ENCODE measurements at places on chromosomes 1 and 21. TPM values are rescaled to one million over a fixed set of nuclear protein-coding genes. Genes with fewer than 3 reads are reported as not detected.

Gene FAM151A
- not detected for total RNA-seq

Gene CYP4B1
- total RNA-seq, result 0.38 TPM

DNA sequence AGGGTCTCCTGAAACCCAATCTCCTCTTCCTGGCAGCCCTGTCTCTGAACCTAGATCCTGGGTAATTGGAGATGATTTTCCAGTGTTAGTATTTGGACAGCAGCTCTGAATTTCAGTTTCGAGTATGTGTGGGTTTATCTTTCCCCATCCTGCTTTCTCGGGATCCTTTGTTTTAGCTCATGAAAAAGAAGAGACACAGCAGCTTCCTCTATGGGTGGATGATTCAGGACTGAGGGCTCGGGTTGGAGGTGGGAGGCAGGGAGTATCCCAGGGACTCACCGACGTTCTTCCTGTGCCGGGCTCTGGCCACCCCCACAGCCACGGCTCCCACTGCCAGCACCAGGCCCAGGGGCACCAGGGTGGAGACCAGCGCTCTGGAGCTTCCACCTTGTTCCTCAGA is 10.4 kb upstream of the FCMR start:
- no peaks in the 10 kb centered on the region for H3K27me3 ChIP-seq
- no peak overlapping the region for H3K4me3 ChIP-seq
- peaks cover 46% of the 10 kb centered on the region for H3K4me1 ChIP-seq

DNA sequence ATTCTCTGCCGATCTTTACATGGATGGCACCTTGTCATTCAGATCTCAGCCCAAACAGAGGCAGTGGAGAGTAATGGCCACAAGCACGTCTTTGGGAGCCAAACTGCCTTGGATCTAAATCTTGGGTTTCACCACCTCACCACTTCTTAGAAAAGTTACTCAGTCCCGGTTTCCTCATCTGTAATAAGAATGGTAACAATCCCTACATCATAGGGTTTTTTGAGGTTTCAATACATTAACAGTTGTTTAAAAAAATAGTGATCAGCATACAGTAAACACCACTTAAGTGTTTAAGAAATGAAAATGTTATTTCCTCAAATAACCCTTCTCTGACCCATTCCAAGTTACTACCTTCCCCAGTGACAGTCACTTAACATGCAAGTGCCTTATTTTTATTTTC is 38.5 kb upstream of the KCNA3 start:
- no peaks in the 10 kb centered on the region for H3K36me3 ChIP-seq
- no peaks in the 10 kb centered on the region for H3K4me1 ChIP-seq
- no peaks in the 10 kb centered on the region for H3K27me3 ChIP-seq
- H3K4me3 ChIP-seq, result no peak overlapping the region
- no peak for DNase-seq

GRCh38 chr1:197924516-197925123 is 7.4 kb downstream of the LHX9 start:
- no peak for DNase-seq
- no peak overlapping the region for H3K4me3 ChIP-seq
- peaks cover 4% of the 10 kb centered on the region for H3K27me3 ChIP-seq
- no peaks in the 10 kb centered on the region for H3K4me1 ChIP-seq
- no peak overlapping the region for H3K27ac ChIP-seq
- no peaks in the 10 kb centered on the region for H3K36me3 ChIP-seq

Gene CFAP141
- total RNA-seq, result not detected

- no peak overlapping the region for H3K27ac ChIP-seq
- no peak overlapping the region for H3K4me3 ChIP-seq
- H3K36me3 ChIP-seq, result no peaks in the 10 kb centered on the region
- peak; percentile 11 for DNase-seq
Measured at GRCh38 chr1:170929835-170930554, 5.3 kb upstream of the MROH9 start.

DNA sequence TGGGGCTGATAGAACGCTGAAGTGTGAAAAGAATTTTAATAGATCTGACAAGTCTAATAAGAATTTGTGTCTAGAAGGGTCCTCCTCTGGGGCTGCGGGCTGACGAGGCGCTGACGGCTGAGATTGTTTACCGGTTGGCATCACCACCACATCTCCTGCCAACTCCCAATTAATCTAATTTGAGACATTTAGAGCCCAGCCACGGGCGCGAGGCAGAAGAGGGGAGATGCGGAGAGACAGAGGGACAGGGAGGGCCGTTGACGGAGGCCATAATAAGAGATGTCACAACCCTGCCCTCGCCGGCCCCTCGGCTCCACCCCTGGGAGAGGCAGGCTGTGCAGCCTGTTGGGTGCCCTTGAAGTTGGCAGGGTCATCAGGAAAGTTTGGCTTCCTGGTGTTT is 109.3 kb downstream of the PAX7 start:
- no peaks in the 10 kb centered on the region for H3K4me1 ChIP-seq
- no peak for DNase-seq
- H3K27me3 ChIP-seq, result no peaks in the 10 kb centered on the region
- no peaks in the 10 kb centered on the region for H3K36me3 ChIP-seq
- H3K4me3 ChIP-seq, result no peak overlapping the region

Gene RGSL1
- not detected for total RNA-seq

GRCh38 chr1:199687321-199687720 is 340.2 kb upstream of the NR5A2 start:
- no peak overlapping the region for H3K4me3 ChIP-seq
- H3K27ac ChIP-seq, result no peak overlapping the region
- H3K36me3 ChIP-seq, result no peaks in the 10 kb centered on the region
- no peaks in the 10 kb centered on the region for H3K4me1 ChIP-seq

- peaks cover 14% of the 10 kb centered on the region for H3K36me3 ChIP-seq
- no peak for DNase-seq
- peaks cover 4% of the 10 kb centered on the region for H3K4me1 ChIP-seq
- H3K27me3 ChIP-seq, result no peaks in the 10 kb centered on the region
- H3K27ac ChIP-seq, result no peak overlapping the region
Measured at GRCh38 chr1:52059888-52060287, 3.8 kb downstream of the BTF3L4 start.

DNA sequence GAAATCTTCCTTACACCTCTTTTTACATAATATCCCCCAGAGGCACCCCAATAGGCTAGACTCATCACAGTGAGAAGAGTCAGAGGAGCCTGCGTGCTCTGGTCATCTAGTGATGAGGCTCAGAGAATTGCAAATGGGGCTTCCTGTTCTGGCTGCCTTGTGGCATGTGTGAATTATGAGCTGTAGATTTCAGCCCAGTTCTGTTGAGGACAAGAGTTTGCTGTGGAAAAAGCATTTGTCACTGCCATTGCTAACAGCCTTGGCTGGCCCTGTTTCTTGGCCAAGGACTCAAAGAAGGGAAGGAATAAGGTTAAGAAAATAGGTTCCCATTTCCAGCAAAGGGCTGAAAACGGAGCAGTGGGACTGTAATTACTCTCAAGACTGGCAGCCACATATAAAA is 30.7 kb downstream of the MRAP start:
- no peak for DNase-seq
- no peaks in the 10 kb centered on the region for H3K4me1 ChIP-seq
- H3K27ac ChIP-seq, result no peak overlapping the region
- H3K36me3 ChIP-seq, result peaks cover 24% of the 10 kb centered on the region

GRCh38 chr21:40466893-40467483 is 380.0 kb downstream of the DSCAM start:
- no peak overlapping the region for H3K4me3 ChIP-seq
- no peak overlapping the region for H3K27ac ChIP-seq
- H3K4me1 ChIP-seq, result no peaks in the 10 kb centered on the region
- no peak for DNase-seq

Gene PDZK1IP1
- not detected for total RNA-seq

DNA sequence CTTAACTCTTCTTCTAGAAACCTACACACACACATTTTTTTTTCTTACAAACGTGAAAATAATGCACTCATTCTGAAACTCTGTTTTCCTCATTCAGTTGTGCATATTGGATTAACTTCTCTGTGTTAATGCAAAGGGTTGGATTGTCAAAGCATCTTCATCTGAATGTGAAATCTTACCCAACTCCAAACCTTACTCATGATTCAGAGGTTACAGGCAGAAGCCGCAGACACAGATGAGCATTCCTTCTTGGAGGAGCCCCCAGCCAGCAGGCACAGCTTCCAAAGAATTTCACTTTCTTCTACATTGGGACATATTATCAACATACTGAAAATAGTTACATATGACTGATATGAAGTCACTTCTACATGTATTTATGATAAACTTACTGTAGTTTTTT is 15.7 kb downstream of the PATJ start:
- no peak overlapping the region for H3K27ac ChIP-seq
- no peaks in the 10 kb centered on the region for H3K36me3 ChIP-seq
- no peaks in the 10 kb centered on the region for H3K4me1 ChIP-seq

- H3K36me3 ChIP-seq, result no peaks in the 10 kb centered on the region
- H3K27ac ChIP-seq, result no peak overlapping the region
- H3K27me3 ChIP-seq, result no peaks in the 10 kb centered on the region
- DNase-seq, result no peak
- no peaks in the 10 kb centered on the region for H3K4me1 ChIP-seq
Measured at GRCh38 chr1:38741341-38741740, 118.2 kb downstream of the RRAGC start.

Gene SERPINC1
- total RNA-seq, result 0.61 TPM

- H3K27ac ChIP-seq, result no peak overlapping the region
- H3K4me1 ChIP-seq, result no peaks in the 10 kb centered on the region
- no peak overlapping the region for H3K4me3 ChIP-seq
- no peak for DNase-seq
- H3K36me3 ChIP-seq, result no peaks in the 10 kb centered on the region
Measured at GRCh38 chr21:27581168-27581567, 614.3 kb upstream of the ADAMTS5 start.

- no peak overlapping the region for H3K27ac ChIP-seq
- H3K4me3 ChIP-seq, result no peak overlapping the region
- no peak for DNase-seq
- peaks cover 1% of the 10 kb centered on the region for H3K36me3 ChIP-seq
- H3K4me1 ChIP-seq, result no peaks in the 10 kb centered on the region
Measured at GRCh38 chr1:40090652-40091355, 6.2 kb downstream of the PPT1 start.

Gene FLVCR1
- 17.3 TPM for total RNA-seq

DNA sequence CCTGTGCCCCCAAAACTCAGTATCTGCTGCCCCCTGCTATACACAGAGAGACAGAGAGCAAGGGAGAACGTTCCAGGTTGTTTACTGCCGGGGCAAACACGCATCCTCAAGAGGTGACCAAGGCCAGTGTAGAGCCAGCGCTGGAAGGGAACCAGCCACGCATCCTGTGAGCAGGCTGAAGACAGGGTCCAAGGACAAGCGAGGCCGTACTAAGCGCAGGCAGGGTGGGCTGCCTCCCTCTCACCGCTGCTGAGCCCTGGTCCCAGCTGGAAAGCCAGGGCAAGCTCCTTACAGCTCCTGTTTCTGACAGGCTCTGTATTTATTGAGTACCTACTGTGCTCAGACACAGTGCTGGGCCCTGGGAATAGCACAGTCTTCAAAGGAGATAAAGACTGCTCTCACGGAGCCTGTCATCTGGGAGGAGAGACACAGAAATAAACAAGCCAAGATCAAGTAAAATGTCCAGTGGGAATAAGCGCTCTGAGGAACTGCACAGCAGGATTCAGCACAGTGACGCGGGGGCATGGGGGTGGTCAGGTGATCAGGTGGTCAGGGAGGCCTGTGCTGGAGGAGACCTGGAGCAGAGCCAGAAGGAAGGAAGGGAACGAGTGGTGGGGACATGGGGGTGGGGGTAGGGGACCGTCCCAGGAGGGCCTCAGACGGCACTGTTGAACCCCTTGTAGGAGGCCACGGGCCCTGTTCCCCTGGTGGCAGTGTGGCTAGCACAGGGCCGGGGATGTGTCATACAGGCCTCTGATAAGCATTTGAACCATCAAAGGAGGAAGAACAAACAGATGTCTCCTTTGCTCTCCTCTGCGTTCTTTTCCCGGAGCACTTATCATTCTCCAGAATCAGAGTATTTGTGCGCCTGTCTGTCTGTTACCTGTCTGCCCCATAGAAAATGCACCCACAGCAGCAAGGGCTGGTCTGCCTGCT is 37.8 kb upstream of the EFHD2 start:
- no peak overlapping the region for H3K4me3 ChIP-seq
- H3K4me1 ChIP-seq, result no peaks in the 10 kb centered on the region
- no peak overlapping the region for H3K27ac ChIP-seq

Gene NBPF6
- not detected for total RNA-seq

Gene MIXL1
- 0.40 TPM for total RNA-seq

DNA sequence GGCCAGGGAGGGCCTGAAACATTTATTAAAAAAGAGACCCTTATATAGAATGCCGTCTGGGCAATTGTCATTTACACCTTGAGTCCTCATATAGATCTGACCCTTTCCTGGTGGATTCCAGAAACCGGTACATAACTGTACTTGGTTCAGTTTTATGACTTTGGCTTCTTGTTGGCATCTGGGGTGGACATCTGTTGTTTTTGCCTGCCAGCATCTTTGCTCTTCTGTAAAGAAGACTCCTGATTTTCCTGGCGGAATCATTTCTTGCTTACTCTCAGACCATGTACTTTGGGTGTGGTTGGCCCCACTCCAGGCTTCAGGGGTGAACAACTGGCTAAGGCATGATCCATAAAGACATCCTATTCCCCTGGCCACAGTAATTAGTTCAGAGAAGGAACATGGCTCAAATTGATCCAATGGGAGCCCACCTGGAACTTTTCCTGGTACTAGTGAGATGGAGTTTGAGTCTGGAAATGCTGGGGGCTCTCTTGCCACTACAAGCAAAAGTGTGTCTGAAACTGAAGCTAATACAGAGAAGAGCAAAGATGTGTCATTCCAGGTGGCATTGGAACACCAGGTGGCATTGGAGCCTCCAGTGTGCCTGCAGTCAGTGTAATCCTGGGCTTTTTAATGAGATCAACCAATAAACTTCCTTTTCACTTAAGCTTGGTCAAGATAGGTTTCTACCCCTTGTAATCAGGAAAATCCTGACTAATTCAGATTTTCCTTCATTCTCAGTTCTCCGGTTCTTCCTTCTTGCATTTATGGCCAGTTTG is 332.5 kb upstream of the CAMK1G start:
- no peak overlapping the region for H3K4me3 ChIP-seq
- no peaks in the 10 kb centered on the region for H3K36me3 ChIP-seq
- H3K4me1 ChIP-seq, result no peaks in the 10 kb centered on the region
- DNase-seq, result no peak
- no peak overlapping the region for H3K27ac ChIP-seq

Gene MR1
- total RNA-seq, result 26.3 TPM

- DNase-seq, result no peak
- no peaks in the 10 kb centered on the region for H3K27me3 ChIP-seq
- no peak overlapping the region for H3K27ac ChIP-seq
Measured at GRCh38 chr1:9871707-9872425, 38.2 kb downstream of the CTNNBIP1 start.

Gene TIE1
- total RNA-seq, result 3.9 TPM

DNA sequence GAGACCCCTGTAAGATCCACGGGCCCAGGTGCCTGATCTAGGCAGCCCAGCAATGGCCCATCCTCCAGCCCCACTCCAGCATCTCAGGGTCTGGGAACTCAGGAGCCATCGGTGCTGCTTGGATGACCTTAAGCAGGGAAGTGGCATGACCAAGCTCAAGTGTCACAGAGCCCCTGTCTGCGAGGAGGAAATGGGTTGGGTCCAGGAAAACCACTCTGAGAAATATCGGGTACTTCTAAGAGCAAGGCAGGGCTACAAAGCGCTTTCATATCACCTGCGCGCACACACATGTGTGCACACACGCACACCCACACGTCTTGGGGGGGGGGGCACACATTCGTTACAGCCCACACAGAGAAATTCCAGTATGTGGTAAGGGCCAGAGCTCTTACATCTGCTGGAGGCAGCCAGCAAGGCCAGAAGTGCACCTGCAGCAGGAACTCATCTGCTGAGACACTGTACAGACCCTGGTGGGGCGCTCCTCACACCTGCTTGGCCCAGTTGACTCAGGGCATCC is 32.6 kb upstream of the SPOCD1 start:
- no peak for DNase-seq
- peaks cover 8% of the 10 kb centered on the region for H3K4me1 ChIP-seq
- H3K4me3 ChIP-seq, result no peak overlapping the region
- no peak overlapping the region for H3K27ac ChIP-seq

Gene RAB3B
- total RNA-seq, result 0.21 TPM

All from GM12878 (cell line).